Suppressor macrophage treated with lipopolysaccharide for 4 hours (primary cell): ENCODE measurements at places on chromosomes 2 and 18.

DNA sequence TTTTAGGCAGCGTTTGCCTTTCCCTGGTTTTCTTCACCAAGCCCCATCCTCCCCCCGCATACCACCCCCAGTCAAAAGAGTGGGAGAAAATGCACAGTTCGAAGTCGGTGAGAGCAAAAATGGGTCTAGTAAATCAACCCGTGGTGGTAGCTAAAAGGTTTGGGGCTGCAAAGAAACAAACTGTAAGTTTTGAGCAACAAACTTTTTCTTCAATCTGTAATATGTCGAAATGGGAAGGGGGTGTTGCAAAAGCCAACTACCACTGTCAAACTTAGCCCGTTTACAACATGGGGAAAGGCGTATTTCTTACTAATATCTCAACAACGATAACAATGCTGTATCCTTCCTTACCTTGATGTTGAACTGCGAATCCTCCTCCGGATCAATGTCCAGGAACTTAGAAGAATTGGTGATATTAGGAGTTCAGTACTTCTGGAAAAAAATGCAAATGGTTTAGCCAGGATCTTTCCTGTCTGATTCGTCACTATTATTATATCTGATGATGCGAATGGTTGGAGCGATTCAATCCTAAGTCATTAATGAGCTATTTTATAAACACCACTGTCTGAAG lies 2.4 kb upstream of the SATB2 start:
- peak; percentile 52 for DNase-seq

DNA sequence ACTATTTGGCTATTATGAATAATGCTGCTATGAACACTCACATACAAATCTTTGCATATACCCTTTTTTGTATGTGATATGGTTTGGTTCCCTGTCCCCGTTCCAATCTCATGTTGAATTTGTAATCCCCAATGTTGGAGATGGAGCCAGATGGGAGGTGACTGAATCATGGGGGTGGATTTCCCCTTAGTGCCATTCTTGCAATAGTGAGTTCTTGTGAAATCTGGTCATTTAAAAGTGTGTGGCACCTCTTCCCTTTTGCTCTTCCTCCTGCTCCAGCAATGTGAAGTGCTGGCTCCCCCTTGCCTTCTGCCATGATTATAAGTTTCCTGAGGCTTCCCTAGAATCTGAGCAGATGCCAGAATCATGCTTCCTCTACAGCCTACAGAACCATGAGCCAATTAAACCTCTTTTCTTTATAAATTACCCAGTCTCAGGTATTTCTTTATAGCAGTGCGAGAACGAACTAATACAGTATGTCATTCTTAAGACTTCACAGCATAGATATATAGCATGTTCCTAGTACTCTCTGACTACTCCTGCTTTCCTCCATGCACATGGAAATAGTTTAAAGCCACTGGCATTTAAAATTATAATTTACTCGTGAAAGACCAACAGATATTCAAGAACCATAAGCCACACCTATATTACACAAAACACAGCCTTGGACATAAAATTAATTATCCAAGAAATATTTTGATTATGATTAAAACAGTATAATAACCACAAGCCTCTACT lies 75.2 kb downstream of the COBLL1 start:
- DNase-seq = peak; percentile 70

DNA sequence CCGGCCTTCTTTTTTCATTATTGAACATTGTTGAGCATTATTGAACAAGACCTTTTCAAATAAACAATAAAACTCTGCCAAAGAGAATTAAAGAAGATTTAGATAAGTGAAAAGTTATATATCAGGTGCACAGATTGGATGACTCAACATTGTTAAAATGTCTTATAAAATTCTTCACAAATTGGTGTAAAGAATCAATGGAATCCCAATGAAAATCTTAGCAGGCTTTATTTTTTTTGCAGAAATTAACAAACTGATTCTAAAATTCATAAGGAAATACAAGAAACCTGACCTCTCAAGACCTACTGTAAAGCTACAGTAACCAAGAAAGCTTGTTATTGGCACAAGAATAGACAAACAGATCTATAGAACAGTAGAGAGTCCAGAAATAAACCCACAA lies 70.3 kb downstream of the LAMA1 start:
- no peak for DNase-seq

DNA sequence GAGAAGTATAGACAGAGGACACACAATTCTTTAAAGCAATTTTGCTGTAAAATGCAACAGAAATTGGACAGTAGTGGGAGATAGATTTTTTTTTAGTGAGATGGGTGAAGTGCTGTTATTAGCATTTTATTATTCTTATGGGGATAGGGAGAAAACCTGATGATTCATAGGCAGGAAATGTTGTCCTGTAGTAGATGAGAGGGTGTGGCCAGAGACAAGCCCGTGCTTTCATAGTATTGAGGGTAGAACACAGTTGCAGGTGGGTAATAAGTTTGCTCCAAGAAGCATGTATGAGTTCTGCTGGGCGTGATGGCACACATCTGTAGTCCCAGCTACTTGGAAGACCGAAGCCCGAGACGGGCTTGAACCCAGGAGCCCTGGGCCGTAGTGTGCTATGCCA lies 128.3 kb upstream of the ARHGAP28 start:
- DNase-seq = no peak
